WERI-Rb-1 (cell line): ENCODE measurements at places on chromosomes 2 and 18.
A peak's percentile ranks its signal among the peaks of the same experiment; 100 is the strongest.

DNA sequence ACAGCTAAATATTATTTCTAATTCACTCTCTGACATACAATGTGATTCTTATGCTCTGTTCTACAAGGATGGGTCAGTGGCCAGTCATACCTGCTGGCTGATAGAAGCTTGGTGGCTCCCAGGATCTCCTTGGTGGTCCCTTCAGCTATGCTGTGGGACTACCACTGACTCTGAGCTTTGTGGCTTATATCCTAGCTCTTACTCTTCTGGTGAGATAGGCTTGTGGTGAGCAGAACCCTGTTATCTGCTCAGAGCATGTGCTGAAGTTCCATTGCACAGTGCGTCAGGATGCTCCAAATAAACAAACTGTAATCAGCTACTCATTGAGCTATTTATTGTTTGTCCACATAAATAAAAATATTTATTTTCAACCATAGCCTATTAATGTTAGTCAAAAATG lies 51.7 kb downstream of the MFSD6 start:
- DNase-seq = no peak

- DNase-seq = peak; percentile 70
Measured at GRCh38 chr18:28175150-28175929, 1.6 kb downstream of the CDH2 start.

- no peak for DNase-seq
Measured at GRCh38 chr2:48198371-48198770, 292.1 kb upstream of the FBXO11 start.

GRCh38 chr2:120667981-120668380 lies 67.7 kb upstream of the GLI2 start:
- DNase-seq = no peak

DNA sequence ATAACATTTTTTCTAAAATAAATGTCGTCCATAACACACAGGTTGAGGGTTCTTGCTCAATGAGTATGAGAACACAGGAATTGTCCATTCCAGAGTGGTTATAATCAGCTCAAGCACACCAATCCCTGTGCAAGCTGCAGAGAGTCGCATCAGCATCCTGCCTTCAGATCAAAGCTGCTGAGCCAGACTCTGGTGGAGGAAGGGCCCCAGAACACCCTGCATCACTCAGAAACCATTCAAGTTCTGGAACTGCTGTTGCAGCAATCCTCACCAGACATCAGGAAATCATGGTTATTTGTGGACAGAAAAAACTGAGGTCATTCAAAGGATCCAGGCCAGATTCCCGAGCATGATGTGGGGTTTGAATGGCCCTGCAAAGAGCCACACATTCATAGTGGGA lies 44.5 kb downstream of the DNER start:
- DNase-seq = no peak
